NCI-H2227 treated with DMSO at 0.1 percent for 48 hours (cell line): ENCODE measurements at places on chromosomes 1 and 21.

DNA sequence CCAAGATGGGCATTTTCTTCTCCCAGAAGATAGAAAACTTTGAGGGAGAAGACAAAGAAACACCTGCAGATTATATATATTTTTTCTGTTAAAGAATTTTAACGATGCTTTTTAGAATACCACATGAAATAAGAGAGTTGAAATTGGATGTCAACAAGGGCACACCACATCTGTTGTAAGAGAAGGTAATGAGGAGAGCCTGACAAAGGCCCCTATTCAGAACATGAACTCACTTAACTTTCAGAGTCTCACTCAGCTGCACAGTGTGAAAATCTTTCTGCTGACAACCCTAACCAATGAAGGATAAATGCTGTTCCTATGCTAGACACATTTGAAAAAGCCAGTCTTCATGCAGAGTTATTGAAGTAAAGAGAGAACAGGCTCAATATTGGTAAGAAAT, 7.3 kb downstream of the KRTAP22-2 start:
- no peak for DNase-seq

DNA sequence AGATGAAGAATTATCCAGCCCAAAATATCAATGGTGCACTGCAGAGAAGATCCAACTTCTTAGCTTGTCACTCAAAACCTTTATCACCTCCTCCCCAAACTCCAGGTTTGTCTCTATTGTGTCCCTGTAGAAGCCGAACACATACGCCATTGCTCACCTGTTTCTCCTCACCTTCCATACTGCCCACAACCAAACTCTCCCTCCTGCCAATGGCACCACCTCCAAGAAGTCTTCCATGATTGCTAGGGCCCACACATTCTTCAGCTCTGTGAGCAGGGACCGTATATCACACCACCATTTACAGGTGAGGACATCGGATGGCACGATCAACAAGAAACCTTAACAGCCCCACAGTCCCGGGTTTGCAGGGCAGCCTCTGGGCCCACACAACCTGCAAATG, 2.2 kb downstream of the LAPTM5 start:
- no peak for DNase-seq

DNA sequence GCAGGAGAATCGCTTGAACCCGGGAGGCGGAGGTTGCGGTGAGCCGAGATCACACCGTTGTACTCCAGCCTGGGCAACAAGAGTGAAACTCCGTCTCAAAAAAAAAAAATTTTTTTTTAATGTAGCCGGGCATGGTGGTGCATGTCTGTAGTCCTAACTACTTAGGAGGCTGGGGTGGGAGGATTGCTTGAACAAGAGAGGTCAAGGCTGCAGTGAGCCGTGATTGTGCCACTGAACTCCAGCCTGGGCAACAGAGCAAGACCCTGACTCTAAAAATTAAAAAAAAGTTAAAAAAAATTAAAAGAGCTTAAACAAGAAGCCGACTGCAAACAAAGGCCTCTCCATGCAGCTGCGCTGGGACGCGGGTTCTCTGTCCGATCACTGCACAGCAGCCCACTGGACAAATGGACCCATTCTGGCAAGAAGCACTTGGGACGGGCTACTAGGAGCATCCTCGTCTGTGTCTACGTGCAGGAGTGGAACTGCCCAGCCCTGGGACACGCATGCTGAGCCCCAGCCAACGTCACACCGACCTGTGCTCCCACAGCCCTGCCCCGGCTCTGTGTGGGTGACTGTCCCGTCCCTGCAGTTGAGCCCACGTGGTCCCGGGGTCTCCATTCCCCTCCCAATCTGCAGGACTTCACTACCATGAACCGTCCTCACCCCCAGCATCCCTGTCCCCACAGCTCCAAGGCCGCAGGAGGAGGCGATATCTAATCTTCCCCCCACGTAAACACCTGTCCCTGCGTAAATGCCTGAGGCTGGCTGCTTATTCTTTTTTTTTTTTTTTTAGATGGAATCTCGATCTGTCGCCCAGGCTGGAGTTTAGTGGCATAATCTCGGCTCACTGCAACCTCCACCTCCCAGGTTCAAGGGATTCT, 12.3 kb downstream of the SLC35E2B start:
- no peak for DNase-seq

- DNase-seq: no peak
Observed at GRCh38 chr1:19333587-19334354, 21.6 kb downstream of the SLC66A1 start.

GRCh38 chr1:162390396-162391185, 9.1 kb downstream of the C1orf226 start:
- DNase-seq: no peak

DNA sequence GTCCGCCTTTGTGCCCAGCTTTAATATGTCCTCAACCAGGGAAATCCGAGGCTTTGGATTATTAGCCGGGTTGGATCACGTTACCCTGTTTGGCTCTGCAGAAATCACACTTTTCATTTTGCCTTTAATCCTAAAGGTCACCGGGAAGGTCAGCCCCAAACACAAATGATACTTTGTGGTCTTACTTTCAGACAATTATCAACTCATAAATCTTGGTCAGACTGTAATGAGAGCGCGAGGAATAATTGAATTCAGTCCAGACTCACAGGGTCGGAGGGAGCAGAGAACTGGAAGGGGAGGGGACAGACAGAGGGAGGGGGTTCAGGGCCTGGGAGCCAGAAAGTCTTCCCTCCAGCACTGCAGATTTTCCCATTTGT, 91.7 kb upstream of the NFIA start:
- no peak for DNase-seq

DNA sequence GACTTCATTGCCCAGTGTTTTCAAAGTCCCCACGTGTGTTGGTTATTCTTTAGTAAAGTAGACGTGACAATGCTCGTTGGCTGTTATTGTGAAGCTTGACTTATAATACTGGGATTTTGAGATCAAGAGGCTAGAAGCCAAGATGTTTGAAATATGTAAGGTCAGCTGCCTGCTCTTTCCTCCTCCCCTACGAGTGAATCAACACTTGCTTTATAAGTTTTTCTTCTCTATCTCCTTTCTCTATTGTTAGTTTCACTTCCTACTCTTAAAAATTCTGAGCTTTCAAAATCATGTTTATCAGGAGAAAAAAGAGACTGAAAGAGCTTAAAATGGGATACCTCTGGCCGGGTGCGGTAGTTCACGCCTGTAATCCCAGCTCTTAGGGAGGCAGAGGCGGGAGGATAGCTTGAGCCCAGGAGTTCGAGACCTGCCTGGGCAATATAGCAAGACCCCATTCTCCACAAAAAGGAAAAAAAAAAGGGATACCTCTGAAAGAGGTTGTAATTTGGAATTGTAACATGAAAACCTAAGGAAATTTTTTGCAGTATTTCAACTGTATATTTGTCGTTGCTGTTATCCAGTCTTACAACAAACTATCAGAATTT, 72.0 kb downstream of the EPB41 start:
- no peak for DNase-seq

DNA sequence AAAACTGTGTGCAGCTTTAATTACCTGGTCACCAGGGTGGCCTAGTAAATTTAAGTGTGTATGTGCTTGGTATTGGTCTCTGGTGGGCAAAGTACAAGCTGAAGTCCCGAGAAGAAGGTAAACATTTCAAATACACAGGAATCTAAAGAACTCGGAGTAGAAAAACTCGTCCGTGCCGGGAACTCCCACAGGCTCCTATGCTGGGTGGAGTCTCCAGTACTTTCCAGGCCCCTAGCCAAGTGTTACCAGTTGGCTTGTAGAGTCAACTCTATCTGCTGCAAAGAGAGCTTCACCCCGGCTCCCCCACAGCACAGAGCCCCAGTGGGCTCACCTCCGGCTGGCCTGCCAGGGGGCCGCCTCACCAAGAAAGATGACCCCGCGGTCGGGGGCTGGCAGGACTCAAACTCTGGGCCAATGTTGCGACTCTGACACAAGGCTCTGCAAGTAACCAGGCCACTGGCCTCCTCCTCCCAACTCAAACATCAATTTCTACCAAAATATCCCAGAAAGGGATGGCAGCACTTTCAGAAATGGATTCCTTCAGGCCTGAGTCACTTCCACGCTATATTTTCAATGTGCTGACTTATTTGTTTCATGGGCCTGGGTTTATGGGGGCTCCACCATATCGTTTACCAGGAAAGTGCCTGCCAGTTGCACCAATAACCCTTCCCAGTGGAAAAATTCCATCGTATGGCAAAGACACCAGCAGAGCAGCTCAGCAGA, 73.9 kb downstream of the SLC66A1 start:
- no peak for DNase-seq

DNA sequence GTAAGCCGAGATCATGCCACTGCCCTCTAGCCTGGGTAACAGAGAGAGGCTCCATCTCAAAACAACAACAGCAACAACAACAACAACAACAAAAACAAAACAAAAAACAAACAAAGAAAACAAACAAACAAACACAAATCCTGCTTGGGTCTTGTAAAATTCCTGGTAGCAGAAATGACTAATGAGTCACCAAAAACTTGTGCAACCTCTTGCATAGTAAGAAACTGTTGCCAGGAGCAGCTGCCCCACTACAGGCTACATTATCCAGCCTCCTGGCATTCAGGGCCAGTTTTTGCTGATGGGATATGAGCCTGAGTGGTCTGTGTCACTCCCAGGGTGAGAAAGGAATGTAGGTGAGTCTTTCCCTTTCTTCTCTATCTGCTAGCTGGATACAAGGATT, 245.4 kb downstream of the TNR start:
- DNase-seq: no peak

DNA sequence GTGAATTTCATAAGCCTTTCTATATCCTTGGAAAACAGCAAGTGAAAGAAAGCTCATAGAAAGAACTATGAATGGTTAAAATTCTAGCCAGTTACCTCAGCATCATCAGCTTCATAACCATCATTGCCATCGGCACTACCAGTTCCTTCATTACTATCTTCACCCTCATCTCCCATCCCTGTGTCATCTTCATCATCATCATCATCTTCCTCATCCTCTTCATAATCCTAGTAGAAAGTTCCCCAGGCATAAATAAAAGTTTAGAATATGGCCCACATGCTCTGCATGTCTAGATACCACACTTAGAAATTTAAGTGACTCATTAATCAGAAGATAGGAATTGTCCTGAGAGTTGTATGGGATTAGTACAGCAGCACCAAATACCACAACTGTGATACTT, 49.0 kb downstream of the TPR start:
- no peak for DNase-seq

DNA sequence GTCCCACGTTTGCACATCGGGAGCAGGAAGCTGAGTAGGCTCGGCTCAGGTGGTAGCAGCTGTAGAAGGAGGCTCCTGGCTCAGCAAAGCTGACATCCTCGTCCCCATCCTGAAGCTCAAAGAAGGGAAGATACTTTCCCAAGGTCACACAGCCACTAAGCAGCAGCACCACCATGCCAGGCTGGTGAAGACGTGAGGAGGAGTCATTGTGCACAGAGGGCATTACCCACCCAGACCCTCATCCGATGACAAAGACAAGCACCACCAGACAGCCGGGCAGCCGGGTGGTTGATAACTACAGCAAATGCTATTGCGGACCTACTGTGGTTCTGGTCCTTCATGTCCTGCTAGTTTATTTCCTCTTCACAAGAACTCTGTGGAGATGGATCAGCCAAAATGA, 186.9 kb downstream of the MATN1 start:
- DNase-seq: no peak

- DNase-seq: no peak
Observed at GRCh38 chr1:147747966-147748365, 12.4 kb downstream of the GJA5 start.

DNA sequence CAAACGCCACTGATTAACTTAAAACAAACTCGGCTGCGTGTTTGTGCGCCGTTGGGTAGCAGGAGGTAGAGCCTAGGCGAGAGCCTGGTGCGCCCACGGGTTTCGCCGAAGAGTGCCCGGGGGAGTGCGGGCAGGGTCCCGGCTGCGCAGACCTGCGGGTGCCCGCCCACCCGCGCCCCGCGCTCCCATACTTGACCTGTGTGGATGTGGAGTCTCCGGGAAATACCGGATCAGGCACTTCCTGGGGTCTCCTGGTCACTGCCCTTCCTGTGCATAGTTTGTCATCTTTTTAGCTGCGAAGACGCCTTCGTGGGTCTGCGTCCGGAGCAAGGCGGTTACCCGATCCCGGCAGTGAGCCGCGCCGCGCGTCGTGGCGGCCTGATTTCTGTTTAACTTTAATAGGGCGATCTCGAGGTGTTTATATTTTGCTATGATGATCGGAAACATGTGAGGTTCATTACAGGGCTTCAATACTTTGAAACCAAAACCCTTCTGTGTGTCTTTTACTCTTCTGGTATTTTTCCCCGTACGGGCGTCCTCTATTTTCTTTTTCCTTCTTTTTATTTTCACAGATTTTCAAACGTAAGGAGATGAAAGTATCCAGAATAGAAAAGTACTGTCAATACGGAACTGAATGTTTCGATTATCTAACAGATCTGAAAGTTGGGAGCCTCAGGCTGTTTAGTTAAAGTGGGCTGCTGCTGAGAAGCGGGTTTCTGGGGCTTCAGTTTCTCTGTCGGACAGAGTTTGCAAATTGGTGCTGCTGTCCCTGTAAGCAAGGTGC, 15.2 kb downstream of the NR5A2 start:
- no peak for DNase-seq

GRCh38 chr21:31660259-31660565, 719 bp downstream of the SOD1 start:
- no peak for DNase-seq
